ENCODE measurements at places on chromosomes 13 and 19.

GRCh38 chr13:29597706-29598105, 2.2 kb upstream of the SLC7A1 start:
- no peak for DNase-seq

GRCh38 chr13:90448466-90449037, 898.9 kb upstream of the MIR17HG start:
- DNase-seq, result no peak

DNA sequence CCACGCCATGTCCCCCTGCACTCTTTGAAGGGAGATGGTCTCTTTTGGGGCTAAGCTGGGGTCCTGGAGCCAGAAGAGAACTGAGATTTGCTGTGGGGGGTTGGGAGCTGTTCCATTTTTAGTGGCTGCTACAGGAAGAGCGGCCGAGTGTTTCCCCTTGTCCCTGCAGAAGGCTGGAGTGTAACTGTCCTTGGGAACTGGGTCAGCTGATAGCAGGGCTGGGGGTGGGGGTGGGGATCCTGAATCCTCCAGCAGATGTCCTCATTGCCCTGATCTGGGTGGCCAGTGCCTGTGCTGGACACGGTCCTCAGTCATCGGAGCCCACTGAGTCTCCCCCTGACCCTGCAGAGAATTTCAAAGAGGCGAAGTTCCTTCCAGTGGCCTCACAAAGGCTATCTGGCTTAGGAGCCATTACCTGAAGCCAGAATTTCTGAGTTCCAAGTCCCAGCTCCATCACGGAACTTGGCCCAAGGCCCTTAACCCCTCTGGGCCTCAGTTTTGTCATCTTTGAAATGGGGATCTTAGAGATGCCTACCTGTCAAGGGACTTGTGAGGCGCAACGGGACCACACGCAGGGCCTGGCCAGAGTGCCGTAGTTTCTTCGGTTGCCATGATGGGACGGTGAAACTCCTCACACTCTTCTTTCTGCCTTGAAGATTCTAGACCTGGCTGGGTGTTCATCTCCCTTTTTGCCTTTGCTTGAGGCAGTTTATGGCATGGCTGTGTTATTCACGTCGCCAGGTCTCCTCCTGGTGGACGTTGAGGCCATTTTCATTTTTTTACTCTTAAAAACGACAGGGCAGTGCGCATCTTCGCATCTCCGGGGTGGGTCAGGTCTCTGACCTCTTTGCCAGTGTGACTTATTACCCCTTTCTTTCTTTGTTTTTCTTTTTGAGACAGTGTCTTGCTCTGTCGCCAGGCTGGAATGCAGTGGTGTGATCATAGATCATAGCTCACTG, 51.9 kb downstream of the DNM2 start:
- peak; percentile 33 for DNase-seq

- DNase-seq, result no peak
Measured at GRCh38 chr13:61149331-61149730, 266.3 kb downstream of the PCDH20 start.

GRCh38 chr13:33787051-33787591, 30.8 kb upstream of the RFC3 start:
- DNase-seq, result peak; percentile 71

DNA sequence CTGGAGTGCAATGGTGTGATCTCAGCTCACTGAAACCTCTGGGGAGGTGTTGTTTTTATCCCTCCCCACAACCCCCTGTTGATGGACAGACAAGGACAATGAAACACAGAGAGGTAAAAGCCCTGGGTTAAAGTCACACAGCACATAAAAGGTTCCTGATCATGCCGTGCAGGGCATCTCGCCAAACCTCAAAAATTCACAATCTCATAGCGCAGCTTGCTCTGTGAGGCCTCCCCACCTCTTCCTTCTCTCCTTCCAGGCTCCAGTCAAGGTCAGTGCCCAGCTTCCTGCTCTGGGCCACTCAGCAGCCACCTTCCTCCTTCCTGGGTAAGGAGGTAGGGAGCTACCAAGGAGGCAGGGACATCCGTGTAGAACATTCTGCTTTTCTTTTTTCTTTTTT, 2.3 kb downstream of the FUT2 start:
- DNase-seq, result no peak

DNA sequence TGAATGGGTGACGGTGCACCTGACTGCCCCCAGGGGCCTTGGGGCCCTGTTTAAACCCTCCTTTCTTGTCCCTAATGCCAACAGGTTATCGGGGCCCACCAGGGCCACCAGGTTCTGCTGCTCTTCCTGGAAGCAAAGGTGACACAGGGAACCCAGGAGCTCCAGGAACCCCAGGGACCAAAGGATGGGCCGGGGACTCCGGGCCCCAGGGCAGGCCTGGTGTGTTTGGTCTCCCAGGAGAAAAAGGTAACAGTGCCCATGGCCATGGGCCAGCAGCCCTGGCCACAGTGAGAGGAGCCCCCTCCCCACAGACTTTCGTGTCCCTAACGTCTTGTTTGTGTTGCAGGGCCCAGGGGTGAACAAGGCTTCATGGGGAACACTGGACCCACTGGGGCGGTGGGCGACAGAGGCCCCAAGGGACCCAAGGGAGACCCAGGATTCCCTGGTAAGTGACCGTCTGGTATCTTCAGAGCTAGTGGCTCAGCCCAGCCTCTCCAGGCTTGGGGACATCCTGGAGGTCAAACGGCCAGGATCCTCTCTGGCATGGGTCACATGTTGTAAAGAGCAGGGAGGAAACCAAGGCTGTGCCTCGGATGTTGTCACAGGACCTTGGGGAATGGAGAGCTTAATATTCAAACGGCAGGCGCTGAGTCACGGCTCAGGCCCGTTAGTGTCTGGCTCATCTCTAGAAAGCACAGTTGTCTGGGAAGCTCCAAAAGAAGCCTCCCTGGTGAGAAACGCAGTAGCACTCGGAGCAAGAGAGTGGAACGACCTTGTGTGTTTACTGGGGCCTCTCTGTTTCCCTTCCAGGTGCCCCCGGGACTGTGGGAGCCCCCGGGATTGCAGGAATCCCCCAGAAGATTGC, 58.3 kb downstream of the RAB20 start:
- no peak for DNase-seq

DNA sequence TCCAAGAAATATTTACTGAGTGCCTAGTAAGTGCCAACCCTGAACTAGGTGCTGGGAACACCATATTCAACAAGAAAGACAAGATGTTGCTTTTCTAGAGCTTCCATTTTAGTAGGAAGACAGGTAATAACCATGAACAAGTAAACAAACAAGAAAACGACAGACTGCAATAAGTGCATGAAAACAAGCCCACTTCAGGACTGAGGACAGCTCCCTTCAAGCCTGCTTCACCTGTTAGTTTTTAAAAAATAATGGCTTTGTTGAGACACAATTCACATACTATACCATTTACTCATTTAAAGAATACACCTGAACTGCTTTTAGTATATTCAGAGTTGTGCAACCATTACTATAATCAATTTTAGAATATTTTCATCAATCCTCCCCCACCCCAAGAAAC, 30.4 kb downstream of the CYP4F22 start:
- DNase-seq, result no peak

GRCh38 chr19:41792513-41793413, 3.6 kb upstream of the CEACAM3 start:
- peak; percentile 77 for DNase-seq

DNA sequence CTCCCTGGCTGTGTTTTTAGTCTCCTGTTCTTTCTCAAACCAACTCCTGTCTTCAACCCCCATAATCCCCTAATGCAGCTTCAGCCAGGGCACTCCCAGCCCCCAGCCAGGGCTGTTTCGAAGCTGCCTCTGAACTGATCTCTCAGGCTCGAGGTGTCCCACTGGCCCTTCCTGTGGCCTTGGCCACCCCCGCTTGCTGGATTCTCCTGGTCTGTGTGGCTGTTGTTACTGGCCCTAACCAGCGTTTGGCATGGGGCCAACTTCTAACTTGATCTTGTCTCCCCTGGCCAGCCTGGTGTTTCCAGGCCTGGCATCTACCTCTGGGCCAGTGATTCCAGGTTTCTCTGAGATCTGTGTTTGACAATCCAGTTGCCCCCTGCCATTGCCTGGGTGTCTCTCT, 11.0 kb downstream of the XAB2 start:
- no peak for DNase-seq

DNA sequence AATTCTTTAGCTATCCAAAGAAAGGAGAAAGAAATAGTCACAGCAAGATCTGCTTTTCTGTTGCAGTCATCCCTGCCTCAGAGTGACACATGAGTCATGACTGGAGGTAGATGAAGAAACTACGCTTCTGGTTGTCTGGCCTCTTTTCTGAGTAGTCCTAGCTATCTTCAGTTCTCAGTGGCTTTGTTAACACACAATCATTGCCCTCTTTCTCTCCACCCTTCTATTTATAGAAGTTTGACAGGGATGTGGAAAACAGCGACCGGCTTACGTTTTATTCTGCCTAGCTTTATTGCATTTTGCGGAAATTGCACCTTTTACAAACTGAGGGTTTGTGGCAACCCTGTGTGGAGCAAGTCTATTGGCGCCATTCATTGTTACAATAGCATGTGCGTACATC, 26.7 kb downstream of the SPATA13 start:
- DNase-seq, result no peak

- peak; percentile 18 for DNase-seq
Measured at GRCh38 chr13:43134868-43135267, 111.5 kb downstream of the DNAJC15 start.

- no peak for DNase-seq
Measured at GRCh38 chr19:42538841-42539709, 10.8 kb upstream of the CEACAM1 start.

DNA sequence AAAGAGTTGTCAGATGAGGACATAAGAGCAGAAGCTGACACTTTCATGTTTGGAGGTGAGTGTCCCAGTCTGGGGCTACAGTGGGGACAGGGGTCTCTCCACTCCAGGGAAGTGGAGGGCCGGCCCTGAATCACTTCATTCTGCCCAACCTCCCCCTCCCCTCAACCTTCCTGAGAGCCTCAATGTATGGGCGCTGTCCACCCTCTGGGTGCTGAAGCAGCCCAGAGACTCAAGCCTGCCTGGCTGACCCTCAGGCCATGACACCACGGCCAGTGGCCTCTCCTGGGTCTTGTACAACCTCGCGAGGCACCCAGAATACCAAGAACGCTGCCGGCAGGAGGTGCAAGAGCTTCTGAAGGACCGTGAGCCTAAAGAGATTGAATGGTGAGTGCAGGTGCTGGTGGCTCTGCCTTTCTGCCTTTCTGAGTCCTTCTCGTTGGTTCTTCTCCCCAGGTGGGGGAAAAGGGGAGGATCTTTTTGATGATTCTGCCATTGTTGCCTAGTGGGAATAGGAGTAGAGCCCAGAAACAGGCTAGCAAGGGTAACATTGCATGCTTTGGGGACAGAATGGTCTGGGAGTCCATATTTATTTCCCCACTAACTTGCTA, 8.8 kb downstream of the CYP4F8 start:
- DNase-seq, result peak; percentile 8

- no peak for DNase-seq
Measured at GRCh38 chr19:42207767-42208271, 9.7 kb downstream of the DEDD2 start.

- DNase-seq, result no peak
Measured at GRCh38 chr13:92761710-92762109, 464.9 kb upstream of the GPC6 start.

DNA sequence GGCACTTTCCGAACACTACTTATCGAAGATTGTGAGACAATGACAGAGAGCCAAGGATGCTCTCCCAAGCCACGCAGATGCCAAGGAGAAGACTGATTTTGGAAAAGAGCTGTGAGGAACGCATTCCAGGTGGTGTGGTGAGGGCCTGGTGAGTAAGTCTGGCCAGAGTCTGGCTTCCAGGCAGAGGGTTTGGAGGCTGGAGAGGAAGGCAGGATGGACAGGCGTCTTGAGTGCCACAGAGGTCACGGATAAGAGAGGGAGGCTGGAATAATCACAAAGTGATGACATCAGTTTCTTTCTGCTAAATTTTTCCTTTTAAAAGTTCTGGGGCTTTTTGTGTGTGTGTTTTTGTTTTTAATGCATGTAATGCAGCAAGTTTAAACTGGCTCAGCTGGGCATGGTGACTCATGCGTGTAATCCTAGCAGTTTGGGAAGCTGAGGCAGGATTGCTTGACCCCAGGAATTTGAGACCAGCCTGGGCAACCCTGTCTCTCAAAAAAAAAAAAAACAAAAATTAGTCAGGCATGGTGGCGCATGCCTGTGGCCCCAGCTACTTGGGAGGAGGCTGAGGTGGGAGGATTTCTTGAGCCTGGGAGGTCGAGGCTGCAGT, 235.1 kb downstream of the NALCN start:
- DNase-seq, result no peak

DNA sequence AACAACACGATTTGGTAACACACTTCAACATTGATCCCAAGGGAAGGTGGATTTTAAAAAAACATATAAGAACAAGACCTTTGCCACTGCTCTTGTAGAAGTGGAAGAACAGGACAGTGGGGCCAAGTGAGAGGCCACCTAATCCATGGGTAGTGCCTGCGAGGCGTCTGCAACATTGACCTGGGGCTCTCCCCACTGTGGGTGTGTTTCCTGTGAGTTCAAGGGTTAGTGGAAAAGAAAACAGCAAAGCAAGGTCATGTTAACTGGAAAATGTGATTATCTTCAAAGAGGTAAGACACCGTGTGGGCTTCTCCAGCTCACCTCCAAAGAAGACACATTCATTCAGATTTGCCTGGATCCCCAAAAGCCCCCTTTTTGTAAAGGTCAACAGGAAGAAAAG, 327.0 kb downstream of the UQCRFS1 start:
- no peak for DNase-seq

- DNase-seq, result no peak
Measured at GRCh38 chr19:4897146-4897545, 5.5 kb downstream of the ARRDC5 start.

DNA sequence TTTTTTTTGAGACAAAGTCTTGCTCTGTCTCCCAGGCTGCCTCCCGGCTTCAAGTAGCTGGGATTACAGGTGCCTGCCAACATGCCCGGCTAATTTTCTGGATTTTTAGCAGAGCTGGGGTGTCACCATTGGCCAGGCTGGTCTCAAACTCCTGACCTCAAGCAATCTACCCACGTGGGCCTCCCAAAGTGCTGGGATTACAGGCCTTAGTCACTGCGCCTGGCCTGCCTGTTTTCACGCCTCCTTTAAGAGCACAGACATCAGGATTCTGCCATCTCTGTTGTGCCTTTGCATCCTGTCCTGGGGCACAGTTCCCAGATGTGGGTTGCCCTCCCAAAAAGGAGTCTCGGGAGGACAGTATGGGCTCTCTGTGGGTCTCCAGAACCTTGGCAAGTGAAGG, 2.5 kb upstream of the PRAM1 start:
- DNase-seq, result no peak

GRCh38 chr19:8517551-8518442, 3.8 kb upstream of the ZNF414 start:
- DNase-seq, result no peak

- no peak for DNase-seq
Measured at GRCh38 chr19:41194157-41194552, 1.1 kb downstream of the CYP2S1 start.

GRCh38 chr13:98486412-98486811, 90.5 kb downstream of the STK24 start:
- DNase-seq, result no peak

Data from NAMALWA (cell line).